Right renal pelvis (tissue), 4 donors: ENCODE measurements at places on chromosomes 5 and 9. TPM values are rescaled to one million over a fixed set of nuclear protein-coding genes. Genes with fewer than 3 reads are reported as not detected.

Gene GPX3
- polyA plus RNA-seq: 1,297 TPM

Gene C5orf34
- 5.4 TPM for polyA plus RNA-seq

- no peak for DNase-seq
Observed at GRCh38 chr5:149289301-149289700, 17.6 kb downstream of the AFAP1L1 start.

DNA sequence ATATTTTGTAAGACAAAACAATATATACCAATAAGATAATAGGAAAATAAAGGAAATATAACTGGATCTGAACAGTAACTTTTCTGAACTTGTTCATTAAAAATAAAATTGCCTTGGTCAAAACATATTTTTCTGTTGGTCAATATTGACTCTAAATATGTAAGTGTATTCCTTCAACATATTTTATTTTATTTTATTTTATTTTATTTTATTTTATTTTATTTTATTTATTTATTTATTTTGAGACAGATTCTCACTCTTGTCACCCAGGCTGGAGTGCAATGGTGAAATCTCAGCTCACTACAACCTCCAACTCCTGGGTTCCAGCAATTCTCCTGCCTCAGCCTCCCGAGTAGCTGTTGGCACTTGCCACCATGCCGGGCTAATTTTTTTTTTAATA is 571.0 kb downstream of the NR2F1-AS1 start:
- no peak for DNase-seq

Gene GZMA
- 0.58 TPM for polyA plus RNA-seq

Gene HCN1
- polyA plus RNA-seq: 0.06 TPM

DNA sequence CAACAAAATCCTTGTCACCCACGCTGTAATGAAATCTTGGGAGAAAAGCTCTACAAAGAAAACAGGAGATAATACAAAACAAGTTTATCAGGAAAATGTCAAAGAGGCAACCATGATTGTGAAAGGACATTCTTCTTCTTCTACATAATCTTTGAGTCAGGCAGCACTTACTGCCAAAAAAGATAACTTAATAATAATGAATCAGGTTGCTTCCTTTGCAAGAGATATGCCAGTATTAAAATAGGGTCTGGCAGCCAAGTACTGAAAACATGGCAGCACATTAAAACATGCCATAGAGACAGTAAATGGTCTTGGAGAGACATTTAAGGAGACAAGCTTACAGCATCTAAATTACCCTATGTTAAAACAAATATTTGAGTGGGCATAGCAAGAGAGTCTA is 1573.4 kb downstream of the EFNA5 start:
- no peak for DNase-seq
